ENCODE measurements at places on chromosomes 12 and 14. TPM values are rescaled to one million over a fixed set of nuclear protein-coding genes. Genes with fewer than 3 reads are reported as not detected.

VSX2 gene
- total RNA-seq = not detected

ADCY6 gene
- 37.7 TPM for total RNA-seq

CEBPE gene
- total RNA-seq = not detected

KCNK10 gene
- total RNA-seq = 1.5 TPM

DNA sequence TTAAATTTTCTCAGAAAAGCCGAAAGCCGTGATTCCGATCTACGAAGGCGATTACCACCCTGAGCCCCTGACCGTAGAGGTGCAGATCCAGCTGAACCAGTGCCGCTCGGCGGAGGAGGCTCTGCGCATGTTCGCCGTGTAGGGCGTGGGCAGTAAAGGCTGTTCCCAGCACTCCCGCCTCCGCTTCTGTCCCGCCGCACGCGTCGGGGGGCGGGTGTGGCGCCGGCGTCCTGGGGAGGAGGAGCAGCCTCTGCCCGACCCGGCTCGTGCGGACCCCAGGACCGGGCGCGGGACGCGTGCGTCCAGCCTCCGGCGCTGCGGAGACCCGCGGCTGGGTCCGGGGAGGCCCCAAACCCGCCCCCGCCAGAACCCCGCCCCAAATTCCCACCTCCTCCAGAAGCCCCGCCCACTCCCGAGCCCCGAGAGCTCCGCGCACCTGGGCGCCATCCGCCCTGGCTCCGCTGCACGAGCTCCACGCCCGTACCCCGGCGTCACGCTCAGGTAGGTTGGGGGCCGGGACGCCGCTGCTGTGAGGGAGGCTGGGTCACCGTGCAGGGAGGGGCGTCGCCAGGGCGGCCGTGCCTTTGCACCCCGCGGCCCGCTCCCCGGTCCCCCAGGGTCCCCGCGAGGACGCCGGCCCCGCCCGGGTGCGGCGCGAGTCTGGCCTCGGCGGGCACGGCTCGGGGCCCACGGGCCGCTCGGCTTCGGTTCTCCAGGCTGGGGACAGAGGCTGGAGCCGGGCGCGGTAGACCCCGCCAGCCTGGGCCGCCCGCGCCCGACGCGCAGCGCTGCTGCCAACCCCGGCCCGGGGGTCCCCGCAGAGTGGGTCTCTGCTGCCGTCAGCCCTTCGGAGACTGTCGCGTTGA is at the start of gene B3GNT4:
Gene B3GNT4, plus strand, starts transcription at position 409 of the 866 bp plus-strand sequence. CDS start 910 bp downstream, outside the sequence.
- peaks cover 7% of the 10 kb centered on the region for H3K4me1 ChIP-seq
- peak within 1 kb of the TSS; percentile 22 for H3K4me3 ChIP-seq
- no peak within 1 kb of the TSS for H3K27ac ChIP-seq
- DNase-seq = peak; percentile 80
- H3K36me3 ChIP-seq = no peaks in the 10 kb centered on the region

DNA sequence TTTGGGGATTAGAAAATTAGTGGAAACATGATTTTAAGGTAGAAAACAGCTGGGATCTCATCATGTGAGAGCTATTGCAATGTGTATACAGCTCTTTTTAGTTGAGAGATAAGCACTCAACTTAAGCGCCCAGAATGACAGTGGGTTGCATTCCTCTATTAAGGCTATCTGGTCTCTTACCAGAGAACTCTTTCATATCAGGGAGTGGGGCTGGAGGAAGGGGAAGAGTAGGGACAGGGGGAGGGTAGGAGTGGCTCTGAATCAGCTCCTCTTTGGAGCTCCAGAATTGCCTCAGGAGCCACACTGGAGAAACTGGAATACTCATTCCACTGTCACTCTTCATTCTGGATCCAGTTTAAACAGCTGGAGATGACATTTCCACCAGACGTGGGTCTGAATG is 9.2 kb upstream of the PLEKHG3 start:
- no peaks in the 10 kb centered on the region for H3K36me3 ChIP-seq
- no peak overlapping the region for H3K4me3 ChIP-seq
- DNase-seq = no peak
- H3K27ac ChIP-seq = peak overlapping the region; percentile 58

- H3K36me3 ChIP-seq = no peaks in the 10 kb centered on the region
- H3K27ac ChIP-seq = no peak overlapping the region
- no peak overlapping the region for H3K4me3 ChIP-seq
- H3K4me1 ChIP-seq = no peaks in the 10 kb centered on the region
These were observed 10.1 kb upstream of the RAB35 start for GRCh38 chr12:120126635-120127005.

GRCh38 chr12:132053338-132054330 is 90.5 kb downstream of the DDX51 start:
- no peaks in the 10 kb centered on the region for H3K36me3 ChIP-seq
- no peak overlapping the region for H3K4me3 ChIP-seq
- no peak overlapping the region for H3K27ac ChIP-seq
- no peaks in the 10 kb centered on the region for H3K27me3 ChIP-seq
- H3K4me1 ChIP-seq = no peaks in the 10 kb centered on the region

- no peaks in the 10 kb centered on the region for H3K36me3 ChIP-seq
- no peak overlapping the region for H3K27ac ChIP-seq
- no peaks in the 10 kb centered on the region for H3K4me1 ChIP-seq
- no peaks in the 10 kb centered on the region for H3K27me3 ChIP-seq
- no peak for DNase-seq
These were observed 27.1 kb upstream of the C12orf71 start for GRCh38 chr12:27109334-27110028.

GRCh38 chr14:77313371-77313770 is 7.3 kb downstream of the POMT2 start:
- no peak overlapping the region for H3K4me3 ChIP-seq
- DNase-seq = no peak
- H3K4me1 ChIP-seq = peaks cover 33% of the 10 kb centered on the region
- H3K27me3 ChIP-seq = no peaks in the 10 kb centered on the region
- H3K27ac ChIP-seq = peak overlapping the region; percentile 87

DNA sequence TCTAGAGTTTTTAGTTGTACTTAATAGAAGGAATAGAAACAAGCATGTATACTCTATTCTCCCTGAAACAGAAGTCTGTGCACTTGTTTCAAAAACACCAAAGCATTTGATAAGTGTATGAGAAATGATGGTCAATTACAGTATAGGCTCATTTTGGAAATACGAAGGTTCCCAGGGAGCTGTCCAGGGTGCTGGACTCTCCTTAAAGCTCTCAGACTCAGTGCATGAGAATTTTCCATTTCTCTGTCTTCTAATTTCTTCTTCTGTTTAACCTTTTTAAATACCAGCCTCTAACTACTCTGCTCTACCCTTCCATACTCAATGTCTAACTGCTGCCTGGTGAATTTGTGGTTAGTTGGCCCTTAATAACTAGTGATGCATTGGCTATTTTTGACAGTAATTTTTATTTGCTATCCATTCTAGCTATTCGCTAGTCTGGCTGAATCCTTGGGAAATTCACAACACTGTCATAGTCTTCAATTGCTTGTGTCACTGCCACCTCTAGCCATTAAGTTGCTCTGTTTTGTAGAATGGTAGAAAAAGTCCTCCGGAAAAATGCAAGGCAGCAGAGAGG is 229.2 kb downstream of the NRXN3 start:
- no peaks in the 10 kb centered on the region for H3K4me1 ChIP-seq
- H3K4me3 ChIP-seq = no peak overlapping the region
- no peak overlapping the region for H3K27ac ChIP-seq
- no peaks in the 10 kb centered on the region for H3K36me3 ChIP-seq
- DNase-seq = peak; percentile 47
- no peaks in the 10 kb centered on the region for H3K27me3 ChIP-seq
